ENCODE measurements at places on chromosomes 1 and 21.

- no peak for DNase-seq
Measured at GRCh38 chr1:234633246-234634003, 23.4 kb upstream of the IRF2BP2 start.

DNA sequence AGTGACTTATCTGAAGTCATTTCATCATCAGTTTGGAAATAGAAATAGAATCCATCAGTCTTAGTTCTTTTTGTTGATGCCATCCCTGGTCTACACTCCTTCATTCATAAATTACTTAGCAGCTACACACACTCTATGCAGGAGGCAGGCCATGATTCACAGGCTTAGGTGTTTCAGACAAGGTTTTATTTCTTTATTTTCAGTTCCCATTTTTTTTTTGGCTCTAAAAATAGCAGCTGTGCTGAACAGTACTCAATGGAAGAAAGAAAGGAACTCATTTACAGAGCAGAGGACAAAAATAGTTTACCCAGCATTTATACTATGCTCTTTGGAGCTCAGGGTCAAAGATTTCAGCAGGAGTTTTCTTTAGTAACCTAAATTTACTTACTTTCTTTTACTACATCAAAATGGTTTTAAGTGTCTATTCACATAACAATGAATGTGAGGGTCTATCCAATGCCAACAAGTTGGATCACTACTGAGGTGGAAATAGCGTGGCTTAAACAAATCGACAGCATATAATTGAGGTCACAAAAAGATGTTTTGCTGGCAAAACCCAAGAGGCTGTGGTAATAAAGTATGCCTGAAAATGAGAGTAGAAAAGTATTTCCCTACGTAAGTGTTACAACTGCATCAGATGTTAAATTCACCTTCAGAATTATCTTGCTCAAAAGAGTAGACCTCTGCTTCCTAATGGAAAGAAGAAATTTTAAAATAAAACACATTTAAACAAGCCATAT is 7.7 kb downstream of the KRTAP19-8 start:
- no peak for DNase-seq

- no peak for DNase-seq
Measured at GRCh38 chr21:41269535-41269934, 47.1 kb upstream of the FAM3B start.

DNA sequence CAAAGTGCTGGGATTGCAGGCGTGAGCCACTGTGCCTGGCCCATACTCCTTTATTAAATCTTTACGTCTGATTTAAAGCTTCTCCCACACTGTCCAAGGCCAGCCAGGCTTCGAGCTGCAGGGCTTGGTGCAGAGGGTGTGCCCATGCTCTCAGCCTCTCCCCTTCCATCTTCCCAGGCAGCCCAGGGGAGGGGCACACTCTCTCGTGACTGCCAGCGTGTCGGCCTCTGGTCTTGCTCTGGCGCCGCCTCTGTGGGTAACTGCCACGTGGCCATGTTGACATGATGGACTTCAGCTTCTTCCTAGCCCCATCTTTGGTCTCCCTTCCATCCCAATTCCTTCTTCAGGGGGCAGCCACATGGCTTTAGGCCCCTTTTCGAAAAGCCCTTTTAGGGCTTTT is 4.7 kb downstream of the GPR137B start:
- DNase-seq, result no peak
